Mesenchymal stem cell (in vitro differentiated cells and primary cell): ENCODE measurements at places on chromosomes 5 and 9.

- no peak for DNase-seq
Measured at GRCh38 chr9:136671254-136671614, 8.5 kb downstream of the EGFL7 start.

GRCh38 chr9:106376689-106377088, 486.3 kb upstream of the ZNF462 start:
- DNase-seq, result peak; percentile 10

DNA sequence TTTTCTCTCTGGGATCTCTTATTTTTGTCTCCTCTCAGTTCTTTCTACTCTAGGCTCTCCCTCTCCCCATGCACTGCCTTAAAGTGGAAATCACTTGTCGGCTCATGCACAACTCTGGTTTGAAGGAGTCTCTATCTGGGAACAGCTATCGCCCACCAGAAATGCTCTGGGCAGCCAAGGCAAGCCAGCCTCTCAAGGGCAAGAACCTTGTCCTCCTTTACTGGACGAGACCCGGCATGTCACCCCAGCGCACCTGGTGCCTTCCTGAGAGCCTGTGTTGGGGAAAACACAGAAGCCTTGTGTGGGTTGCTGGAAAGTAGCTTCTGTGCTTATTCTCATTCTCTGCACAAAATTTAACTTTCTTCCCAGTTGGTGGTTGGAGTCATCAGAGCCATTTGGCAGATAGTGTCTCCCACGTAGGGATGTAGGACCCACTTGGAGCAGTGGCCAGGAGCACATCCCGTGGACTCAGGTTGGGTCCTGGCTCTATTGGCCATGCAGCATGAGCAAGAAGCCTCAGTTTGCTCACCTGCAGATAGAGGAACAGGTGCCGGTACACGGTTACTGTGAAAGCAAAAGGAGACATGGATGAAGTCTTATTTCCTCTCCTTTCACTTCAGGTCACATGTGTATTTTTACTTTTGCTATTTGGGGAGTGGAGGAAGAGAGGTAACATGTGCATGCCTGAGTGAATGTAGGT, 165.3 kb downstream of the IRX2 start:
- no peak for DNase-seq

DNA sequence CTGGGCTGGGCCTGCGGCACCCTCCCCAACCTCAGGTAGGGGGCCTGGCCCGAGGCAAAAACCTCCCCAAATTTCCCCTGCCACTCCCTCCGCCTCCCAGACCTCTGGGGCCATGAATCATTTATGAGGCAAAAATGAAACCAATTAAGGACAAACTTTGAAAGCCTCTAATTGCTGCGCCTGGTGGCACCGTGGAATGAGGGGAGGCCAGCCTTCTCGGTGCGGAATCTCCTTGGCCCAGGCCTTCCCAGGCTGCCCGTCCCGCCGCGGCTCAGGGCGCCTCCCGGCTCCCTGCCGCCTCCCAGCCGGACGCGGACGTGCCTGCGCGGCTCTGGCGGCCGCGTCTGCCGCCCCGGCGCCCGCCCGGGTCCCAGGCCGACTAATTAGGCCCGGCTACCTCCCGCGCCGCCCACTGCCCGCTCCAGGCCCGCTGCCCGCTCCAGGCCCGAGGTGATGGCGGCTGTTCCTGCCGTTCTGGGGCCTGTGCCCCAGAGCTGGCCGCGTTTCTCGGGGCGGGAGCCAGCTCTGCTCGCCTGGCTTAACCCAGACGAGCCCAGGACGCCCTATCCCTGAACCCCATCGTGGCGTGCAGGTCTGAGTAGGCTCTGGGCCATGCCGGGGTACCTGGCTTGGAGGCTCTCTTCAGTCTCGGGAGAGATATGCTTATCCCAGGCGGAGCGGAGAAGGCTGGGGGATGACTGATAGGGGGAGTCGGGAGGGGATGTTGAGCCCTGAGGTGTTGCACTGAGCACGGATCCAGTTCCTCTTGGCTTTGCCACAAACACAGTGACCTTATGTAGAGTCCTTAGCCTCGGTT, 20.1 kb downstream of the CXXC5 start:
- peak; percentile 43 for DNase-seq

DNA sequence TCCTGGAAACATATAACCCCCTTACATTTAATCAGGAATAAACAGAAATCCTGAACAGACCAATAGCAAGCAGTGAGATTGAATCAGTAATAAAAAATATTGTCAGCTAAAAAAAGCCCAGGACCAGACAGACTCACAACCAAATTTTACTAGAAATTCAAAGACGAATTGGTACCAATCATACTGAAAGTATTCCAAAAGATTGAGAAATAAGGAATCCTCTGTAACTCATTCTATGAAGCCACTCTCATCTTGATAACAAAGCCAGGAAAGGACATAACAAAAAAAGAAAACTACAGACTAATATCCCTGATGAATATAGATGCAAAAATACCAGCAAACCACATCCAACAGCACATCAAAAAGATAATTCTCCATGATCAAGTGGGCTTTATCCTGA, 714.0 kb downstream of the SEMA5A start:
- no peak for DNase-seq

GRCh38 chr9:95719354-95719753, 156.1 kb upstream of the ERCC6L2 start:
- DNase-seq, result no peak

DNA sequence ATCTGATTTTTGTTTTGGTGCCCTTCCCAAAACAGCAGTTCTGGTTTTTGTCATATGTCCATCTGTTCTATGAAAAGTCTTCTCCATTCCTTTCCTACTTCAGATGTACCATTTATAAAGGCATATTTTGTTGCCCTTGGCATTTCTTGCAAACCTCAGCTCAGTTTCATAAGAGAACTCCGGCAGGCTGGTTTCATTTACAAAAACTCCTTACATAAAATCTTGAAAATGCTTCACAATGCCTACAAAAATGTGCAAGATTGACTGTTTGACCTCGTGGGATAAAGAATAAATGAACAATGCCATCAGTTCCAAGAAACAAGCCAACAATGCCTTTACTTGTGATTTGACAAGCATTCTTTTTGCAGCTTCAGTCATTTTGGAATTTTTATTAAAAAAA, 39.1 kb upstream of the CTNNAL1 start:
- DNase-seq, result no peak

- no peak for DNase-seq
Measured at GRCh38 chr9:5832071-5832537, 813 bp downstream of the ERMP1 start.

GRCh38 chr5:134911285-134912206, 6.6 kb downstream of the PCBD2 start:
- DNase-seq, result no peak

DNA sequence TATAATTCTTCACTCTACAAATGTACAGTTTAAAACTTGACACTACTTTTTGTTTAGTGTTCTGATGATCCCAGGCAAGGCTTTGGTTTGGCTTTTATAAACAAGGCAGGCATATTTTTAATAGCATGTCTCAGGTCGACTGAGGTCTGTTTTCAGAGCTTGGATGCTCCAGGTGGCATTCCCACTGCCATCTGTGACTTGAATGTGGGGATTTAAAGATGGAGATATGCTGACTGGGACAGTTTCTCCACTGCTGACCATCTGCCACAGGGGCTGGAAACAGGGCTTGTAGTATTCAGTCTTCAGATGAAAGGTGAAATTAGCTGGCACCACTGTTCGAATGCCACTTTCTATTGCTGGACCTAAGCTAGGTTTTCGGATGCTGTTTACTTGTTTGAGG, 1266.2 kb upstream of the CDH18 start:
- no peak for DNase-seq

DNA sequence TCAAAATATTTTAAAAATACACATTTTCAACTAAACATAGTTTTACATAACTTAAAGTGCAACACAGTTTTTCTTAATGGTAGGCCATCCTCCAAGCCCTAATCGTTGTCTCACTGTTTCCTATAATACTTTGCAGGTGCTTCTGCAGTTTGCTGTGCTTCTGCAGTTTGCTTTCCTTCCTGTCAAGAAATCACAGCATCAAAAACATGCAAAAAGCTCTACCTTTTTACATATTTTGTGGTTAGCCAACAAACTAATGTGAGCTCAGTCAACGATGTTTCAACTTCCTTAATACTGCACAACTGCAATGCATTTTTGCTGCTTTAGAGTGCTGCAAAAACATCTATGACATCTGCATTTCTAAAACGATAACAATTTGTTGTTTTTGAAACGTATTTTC, 25.2 kb downstream of the EMB start:
- DNase-seq, result no peak
